Activated T-helper 1 cell treated with anti-CD3 and anti-CD28 coated beads, Interleukin-2, amount 50 U/mL, for 16 hours (primary cell): ENCODE measurements at places on chromosomes 5 and 9.

DNA sequence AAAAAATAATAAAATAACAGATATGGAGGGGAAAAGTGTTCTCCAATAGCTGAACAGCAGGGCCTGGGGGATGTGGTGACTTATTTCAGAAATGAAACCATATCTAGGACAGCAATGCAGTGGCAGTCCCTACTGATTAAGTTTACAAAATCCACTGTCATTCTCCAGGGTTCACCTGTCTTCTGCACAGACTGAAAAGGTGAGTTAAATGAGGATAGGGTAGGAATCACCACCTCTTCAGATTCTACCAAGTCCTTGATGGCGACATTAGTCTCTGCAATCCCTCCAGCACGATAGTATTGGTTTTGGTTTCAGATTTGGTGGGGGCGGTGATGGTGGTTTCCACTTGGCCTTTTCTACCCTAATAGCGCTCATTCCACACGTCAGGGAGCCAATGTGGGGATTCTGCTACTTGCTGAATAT is 32.3 kb upstream of the NPM1 start:
- DNase-seq = no peak

DNA sequence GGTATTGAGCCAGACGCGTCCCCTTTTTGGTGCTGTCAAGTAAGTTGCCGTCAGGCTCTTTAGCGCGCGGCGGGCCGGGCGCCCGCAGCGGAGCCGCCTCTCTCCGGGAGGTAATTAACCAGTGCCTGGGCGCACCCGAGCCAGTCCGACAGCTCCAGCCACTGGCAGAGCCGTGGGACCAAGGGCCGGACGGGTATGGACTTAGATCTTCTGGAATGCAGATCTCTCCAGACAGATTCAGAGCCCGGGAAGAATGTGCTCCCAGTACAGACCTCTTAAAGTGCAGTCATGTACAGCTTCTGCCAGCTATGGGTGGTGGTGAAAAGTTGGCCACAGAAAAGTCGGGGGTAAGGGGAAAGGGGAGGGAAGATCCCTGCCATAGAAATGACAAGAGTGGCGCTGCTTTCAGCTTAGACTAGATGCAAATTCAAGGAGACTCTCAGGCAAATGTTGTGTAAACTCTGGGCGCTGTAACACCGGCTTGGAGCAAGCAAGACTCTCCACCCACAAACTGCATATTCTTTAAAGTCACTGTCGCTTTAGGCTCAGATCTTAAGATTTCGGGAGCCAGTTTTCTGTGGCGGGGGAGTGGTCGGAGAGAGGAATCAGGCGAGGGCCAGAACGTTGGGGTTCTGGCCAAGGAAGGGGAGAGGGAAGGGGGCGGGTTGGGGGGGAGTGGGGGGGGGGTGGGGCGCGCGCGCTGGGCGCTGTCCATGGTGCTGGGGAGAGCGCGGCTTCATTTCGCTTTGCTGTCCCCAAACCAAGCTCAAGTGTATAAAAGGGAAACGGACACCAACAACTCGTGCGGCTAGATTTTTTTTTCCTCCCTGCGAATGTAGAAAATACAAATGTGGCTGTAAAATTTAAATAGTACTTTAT is 29.2 kb downstream of the NR2F1 start:
- DNase-seq = no peak

GRCh38 chr5:92687821-92688722 is 892.9 kb downstream of the NR2F1-AS1 start:
- no peak for DNase-seq

DNA sequence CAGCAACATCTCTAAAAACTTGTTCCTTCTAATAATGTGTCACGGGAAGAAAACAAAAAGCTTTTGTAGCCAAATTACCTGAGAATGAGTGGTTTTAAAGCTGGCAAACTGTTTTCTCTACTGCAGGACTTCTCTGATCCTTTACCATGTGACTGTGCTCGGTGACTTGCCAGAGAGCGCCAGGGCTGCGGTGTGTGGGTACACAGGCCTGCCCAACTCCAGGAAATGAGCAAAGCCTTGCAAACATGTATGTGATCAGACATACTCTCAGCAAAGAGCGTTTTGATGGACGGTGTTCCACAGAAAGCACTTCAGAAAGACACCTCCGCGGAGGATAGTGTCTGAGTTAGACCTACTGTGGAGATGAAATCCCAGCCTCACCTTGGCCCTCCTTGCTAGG is 157.3 kb downstream of the SPOCK1 start:
- DNase-seq = no peak

DNA sequence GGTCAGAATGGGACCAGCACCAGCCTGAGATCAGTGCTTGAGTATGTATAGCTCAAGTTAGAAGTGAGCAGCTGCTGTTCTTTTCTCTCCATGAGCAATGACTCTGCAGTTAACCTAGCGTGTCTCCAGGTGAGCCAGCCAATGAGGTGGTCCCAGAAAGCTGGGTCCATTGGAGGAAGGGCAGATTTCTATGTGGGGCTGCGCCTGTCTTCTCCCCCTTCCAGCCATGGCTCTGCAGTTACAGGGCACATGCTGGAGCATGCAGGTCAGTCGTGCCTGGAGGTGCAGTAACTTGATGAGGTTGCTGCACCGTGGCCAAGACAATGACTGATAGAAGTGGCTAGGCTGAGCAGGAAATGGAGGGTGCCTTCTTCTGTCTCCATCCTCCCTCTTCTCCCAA is 29.6 kb upstream of the CXCL14 start:
- no peak for DNase-seq

DNA sequence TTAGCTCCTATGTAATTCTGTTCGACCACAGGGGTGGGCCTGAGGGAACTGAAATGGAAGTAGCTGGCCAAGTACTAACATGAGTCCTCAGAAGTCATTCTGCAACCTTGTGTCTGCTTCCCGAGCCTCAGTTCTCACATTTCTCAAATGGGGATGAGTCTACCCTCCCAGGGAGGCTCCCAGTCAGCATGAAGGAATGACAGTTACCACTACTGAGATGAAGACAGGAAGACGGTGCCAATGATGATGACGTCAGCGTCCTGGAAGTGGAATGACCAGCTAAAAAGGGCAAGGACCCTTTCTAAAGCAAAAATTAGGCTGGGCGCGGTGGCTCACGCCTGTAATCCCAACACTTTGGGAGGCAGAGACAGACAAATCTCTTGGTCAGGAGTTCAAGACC is 6.8 kb downstream of the PIP5KL1 start:
- DNase-seq = no peak

DNA sequence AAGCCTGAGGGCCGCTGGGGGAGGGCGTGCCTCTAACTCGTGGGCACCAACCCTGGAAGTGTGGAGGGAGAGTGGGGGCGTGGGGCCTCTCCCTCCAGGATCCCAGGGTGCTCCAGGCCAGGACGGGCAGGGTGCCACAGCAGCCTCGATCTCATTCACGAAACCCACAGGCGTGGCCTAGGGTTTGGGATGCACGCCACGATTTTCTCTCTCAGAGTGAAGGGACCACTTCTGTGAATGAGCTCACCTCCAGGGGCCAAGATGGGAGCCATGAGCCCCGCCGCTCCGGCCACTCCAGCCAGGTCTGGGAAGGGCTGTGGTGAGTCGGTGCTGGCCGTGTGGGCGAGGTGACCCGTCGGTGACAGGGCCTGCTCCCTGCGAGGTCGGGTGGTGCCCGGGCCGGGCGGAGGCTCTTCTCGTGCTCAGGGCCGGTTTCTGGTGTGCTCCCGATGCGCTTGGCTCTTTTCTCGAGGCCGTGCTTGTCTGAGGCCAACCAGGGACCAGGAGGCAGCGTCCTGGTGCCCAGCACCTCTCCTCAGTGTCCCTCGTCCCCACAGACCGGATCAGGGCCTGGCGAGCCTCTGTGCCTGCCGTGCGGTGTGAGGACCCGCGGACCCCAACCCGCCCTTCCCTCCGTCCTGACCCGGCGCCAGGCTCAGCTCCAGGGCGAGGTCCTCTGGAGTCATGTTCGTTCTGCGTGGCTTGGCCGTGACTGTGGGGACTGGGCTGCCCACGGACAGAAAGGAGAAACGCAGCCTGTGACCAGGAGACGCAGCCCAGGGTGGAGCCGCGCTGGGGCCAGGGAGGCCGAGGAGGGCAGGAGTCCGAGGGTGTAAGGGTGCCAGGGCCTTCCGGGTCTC is 31.0 kb downstream of the TPPP start:
- DNase-seq = no peak

- no peak for DNase-seq
These were observed 145.7 kb upstream of the KLF4 start for GRCh38 chr9:107635101-107635802.

GRCh38 chr5:124998520-124998919 is 252.1 kb upstream of the ZNF608 start:
- DNase-seq = no peak

- no peak for DNase-seq
These were observed 637 bp upstream of the SMC5 start for GRCh38 chr9:70257991-70258691.

DNA sequence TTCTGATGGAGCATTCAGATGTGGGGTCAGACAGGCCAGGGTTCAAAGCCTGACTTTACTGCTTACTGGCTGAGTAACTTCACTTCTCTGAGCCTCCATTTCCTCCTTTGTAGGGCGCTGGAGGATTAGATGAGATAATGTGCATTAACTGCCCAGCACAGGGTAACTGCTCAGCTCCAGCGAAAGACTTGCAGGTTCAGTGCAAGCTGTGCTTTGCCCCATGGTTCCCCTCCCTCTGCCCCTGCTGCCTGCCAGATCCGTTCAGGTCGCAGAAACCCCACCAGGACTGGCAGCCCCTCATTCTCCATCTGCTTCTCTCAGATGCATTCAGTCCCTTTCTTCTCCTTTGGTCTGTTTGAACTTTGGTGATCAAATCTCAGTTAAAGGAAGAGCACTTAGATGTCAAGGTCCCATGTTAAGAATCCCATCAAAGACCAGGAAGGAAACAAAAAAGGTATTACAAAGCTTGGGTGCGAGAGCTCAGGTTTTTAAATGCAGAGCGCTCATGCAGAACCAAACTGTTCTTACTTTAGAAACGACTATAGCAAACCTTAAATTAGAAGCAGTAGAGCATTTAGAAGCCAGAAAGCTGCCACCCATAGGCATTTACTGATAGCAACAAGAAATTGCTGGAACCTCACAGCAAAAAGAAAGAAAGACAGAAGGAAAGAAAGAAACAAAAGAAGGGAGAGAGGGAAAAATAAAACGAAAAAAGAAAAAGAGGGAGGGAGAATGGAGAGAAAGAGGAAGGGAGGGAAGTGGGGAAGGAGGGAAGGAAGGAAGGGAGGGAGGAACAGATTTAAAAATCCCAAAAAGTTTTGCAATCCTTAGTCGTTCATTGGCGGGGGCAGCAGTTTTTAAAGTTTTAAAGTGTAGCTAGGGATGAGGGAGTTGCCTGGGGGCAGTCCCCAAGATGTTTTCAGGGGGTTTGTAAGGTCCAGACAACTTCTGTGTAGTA is 23.5 kb downstream of the AFAP1L1 start:
- DNase-seq = no peak

- no peak for DNase-seq
These were observed 93.3 kb upstream of the MAP1B start for GRCh38 chr5:72013766-72014624.

- no peak for DNase-seq
These were observed 95.0 kb upstream of the NR5A1 start for GRCh38 chr9:124602204-124602603.

- DNase-seq = no peak
These were observed 2.4 kb upstream of the IL31RA start for GRCh38 chr5:55848783-55849182.

GRCh38 chr5:178765753-178766300 is 35.4 kb upstream of the ZNF354A start:
- DNase-seq = no peak

DNA sequence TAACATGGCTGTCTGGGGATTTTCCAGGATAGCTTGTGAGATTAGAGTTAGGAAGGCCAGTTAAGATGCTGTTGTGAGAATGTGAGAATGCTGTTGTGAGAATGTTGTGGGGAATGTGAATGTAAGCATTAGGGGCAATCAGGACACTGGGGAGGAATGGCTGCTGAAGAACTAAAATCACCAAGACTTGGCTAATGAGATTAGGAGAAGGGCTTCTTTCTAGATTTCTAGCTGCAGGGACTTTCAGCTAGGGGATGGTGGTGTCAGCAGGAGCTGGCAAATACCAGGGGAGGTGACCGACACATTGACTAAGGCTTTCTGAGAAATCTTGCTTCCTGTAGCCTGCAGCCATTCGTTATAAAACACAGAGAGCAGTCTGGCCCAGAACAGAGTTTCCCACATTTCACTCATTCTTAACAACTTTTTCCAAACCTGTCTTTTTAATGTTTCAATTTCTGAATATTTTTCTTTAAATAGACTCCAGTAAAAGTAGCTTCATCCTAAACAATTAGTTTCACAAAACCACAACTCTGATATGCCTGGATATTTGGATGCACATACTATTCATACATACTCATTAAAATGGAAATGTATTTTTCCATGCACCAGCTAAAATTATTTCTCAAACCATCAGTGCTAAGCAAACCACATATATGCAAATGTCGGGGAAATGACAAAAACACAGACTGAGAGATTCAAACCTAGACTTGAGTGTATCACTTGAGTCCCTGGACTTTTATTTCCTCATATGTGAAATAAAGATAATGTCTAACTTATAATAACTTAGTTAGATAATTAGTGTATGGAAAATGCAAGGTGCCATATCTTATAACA is 89.3 kb upstream of the TNC start:
- DNase-seq = no peak

DNA sequence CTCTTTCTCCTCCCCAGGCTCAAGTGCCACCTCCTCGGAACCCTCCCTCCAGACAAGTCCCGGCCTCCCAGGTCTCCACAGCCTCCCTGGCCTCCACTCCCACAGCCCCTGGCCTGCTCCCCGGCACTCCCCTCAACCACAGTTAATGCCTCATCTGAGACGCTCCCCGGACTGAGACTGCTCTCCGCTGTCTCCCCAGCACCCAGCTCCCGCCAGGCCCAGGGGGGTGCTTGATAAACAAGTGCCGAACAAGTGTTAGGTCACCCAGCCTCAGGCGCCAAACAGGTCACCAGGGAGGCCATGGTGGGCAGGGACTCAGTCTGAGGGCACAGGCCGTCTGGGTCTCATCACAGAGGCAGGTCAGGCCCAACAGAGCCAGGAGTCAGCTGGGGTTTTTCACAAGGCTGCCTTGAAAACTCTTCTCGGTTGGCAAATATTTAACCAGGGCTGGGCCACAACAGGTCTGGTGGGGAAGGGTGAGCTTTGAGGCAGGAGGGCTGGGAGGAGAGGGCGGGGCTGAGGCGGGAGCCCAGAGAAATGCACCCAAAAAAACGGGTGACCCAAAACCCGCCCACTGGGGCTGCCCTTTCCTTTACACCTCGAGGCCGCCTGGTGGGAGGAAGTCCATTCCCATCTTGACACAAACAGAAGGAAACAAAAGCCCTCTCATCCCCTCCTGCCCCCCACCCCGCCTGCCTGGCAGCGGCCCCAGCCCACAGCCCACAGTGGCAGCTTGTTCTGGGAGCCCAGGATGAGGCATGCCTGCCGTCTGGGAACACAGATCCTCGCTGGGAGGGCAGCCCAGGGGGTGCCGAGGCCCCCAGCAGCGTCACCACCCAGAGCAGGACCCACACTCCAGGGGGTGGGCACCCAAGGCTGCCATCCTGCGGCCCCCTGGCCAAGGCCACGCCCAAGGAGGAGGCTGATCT is 66.6 kb upstream of the STXBP1 start:
- DNase-seq = no peak

GRCh38 chr9:70177121-70177520 is 81.7 kb upstream of the SMC5 start:
- no peak for DNase-seq
